Midbrain (tissue), 1 donor: ENCODE measurements at places on chromosomes 4 and X.

GRCh38 chr4:166308647-166309046 is 435.6 kb downstream of the TLL1 start:
- no peak for DNase-seq

DNA sequence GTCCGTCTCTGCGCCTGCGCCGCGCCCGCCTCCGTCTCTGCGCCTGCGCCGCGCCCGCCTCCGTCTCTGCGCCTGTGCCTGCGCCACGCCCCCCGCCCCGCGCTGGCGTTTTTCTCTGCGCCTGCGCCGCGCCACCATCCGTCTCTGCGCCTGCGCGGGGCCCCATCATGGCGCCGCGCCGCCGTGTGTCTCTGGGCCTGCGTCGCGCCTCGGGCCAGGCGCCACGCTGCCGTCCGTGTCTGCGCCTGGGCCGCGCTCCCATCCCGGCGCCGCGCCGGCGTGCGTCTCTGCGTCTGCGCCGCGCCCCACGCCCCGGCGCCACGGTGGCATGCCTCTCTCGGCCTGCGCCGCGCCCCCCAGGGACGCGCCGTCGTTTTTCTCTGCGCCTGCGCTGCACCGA is 51.8 kb upstream of the DUX4 start:
- DNase-seq, result no peak

DNA sequence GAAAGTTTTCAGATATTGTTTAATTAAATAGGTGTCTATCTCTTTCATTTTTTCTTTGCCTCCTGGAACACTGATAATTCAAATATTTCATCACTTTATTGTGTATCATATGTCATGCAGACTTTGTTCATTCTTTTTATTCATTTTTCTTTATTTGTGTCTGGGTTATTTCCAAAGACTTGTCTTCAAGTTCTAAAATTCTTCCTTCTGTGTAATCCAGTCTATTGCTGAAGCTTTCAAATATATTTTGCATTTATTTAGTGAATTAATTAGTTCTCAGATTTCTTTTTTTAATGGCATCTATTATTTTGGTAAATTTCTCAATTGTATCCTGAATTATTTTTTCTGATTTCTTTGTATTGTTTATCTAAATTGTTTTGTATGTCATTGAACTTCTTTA is 70.1 kb downstream of the ZNF330 start:
- DNase-seq, result no peak

DNA sequence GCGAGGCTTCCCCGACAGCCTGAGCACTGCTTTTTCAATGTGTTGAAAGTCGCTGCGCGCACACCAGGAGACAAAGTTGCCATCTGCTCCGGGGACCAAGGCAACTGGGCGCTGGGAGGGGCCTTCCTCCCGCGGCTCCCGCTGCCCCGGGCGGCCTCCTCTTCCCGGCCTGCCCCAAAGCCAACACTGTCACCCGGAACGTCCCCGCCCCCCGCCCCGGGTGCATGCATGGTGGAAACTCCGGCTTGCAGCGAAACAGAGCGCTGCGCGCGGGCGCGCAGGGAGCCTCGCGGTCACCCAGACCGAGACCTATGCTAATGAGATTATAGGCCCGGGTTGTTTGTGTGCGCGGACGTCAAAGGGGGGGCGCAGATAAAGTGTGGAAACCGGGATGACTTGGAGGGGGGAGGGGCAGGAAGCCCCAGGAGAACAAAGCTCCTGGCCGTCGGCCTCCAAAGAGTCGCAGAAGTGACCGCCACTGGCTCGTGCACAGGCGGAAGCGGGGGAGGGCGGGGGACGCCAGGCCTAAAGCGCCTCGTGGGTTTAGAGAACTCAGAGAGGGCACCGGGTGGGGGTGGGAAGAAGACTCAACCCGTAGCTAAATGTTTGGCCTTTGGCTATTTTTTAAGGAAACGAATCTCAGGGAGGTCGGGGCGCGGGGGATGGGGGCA is 88.8 kb downstream of the BCOR start:
- DNase-seq, result no peak

DNA sequence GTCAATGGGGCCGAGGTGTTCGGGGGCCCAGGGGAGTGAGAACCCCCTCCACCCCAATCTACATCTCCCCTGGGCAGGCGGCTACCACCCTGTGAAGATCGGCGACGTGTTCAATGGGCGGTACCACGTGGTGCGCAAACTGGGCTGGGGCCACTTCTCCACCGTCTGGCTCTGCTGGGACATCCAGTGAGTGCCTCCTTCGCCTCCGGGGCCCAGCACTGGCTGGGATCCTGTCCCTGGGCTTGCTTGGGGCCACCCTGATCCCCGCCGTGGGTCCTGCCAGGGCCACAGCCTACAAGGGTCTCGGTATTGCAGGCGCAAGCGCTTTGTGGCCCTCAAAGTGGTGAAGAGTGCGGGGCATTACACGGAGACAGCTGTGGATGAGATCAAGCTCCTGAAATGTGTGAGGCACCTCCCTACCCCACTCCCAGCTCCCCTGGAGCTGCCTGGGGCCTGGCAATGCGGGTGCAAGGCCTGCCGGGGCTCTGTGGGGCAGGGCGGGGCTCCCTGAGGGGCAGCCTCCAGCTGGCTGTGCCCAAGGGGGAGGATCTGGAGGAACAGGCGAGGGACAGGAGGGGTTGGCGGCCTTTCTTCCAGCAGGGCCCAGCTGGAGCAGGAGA is 697 bp downstream of the SRPK3 start:
- no peak for DNase-seq

DNA sequence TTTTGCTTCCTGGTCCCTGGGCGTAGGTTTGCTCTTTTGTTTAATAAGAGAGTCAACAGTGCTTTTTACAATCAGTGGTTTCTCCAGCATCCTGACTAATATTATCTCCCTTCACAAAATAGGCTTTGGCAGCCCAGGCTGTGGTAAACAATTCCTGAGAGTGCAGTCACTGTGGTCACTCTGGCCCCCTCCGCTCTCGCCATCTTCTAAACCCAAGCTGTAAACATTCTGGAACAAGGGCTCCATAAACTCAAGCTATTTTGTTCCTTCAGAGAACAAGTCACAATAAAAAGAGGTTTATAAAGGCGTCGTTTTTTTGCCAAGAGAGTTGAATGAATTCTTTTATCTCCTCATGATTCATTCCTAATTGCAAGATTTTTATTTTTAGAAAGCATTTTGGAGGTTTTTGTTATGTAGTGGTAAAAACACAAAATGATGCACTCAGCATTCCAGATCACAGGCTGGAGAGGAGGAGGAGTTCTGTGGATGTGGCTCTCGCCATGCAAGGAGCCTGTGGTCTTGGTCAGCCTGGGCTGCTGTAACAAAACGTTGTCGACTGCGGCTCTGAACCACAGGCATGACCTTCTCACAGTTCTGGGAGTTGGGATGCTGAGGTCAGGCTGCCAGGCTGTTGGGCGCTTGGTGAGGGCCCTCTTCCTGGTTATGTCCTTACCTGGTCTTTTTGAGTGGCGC is 486.4 kb upstream of the FAT1 start:
- DNase-seq, result no peak

- no peak for DNase-seq
Measured at GRCh38 chr4:63563288-63564014, 845.8 kb downstream of the TECRL start.
